Colonic mucosa (tissue), 4 donors: ENCODE measurements at places on chromosomes 12 and 14. TPM values are rescaled to one million over a fixed set of nuclear protein-coding genes. Genes with fewer than 3 reads are reported as not detected.

Gene GPX2
- total RNA-seq = 489 TPM

Gene TTC9
- total RNA-seq = 0.82 TPM

Gene OR6C2
- not detected for total RNA-seq

Gene ANO2
- 1.1 TPM for total RNA-seq

Gene TSPAN19
- not detected for total RNA-seq

Gene GPRC5D
- total RNA-seq = not detected

Gene KRT77
- total RNA-seq = not detected

Gene KCNH5
- not detected for total RNA-seq

Gene TMEM30B
- 68.2 TPM for total RNA-seq
